NCI-H1694 (cell line): ENCODE measurements at places on chromosomes 5 and 9.

DNA sequence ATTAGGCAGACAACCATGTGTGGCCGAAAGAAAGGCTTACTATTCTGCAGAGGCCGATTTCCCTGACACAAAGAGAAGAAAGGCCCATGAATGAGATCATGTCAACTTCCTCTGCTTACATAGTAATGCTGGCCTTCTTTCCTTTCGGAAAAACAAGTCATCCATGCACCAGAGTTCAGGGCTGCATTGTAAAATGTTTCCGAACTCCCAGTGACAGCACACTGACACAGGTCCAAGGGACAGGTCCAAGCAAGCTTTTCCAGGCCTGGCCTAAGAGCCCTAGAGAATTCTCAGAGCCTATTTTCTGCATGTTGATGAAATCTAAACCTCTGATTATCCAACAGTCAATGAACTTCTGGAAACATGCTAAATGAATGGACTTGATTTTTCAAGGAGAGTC lies 140.9 kb downstream of the ZNF608 start:
- DNase-seq, result no peak

GRCh38 chr5:175092691-175093090 lies 351.3 kb downstream of the DRD1 start:
- DNase-seq, result no peak

GRCh38 chr5:176769911-176770310 lies 40.4 kb upstream of the UNC5A start:
- no peak for DNase-seq

- no peak for DNase-seq
Measured at GRCh38 chr5:37668524-37669047, 171.3 kb downstream of the GDNF start.

GRCh38 chr5:171595801-171596231 lies 176.4 kb downstream of the FGF18 start:
- DNase-seq, result no peak

GRCh38 chr5:170633235-170634081 lies 129.6 kb downstream of the KCNIP1 start:
- DNase-seq, result no peak

DNA sequence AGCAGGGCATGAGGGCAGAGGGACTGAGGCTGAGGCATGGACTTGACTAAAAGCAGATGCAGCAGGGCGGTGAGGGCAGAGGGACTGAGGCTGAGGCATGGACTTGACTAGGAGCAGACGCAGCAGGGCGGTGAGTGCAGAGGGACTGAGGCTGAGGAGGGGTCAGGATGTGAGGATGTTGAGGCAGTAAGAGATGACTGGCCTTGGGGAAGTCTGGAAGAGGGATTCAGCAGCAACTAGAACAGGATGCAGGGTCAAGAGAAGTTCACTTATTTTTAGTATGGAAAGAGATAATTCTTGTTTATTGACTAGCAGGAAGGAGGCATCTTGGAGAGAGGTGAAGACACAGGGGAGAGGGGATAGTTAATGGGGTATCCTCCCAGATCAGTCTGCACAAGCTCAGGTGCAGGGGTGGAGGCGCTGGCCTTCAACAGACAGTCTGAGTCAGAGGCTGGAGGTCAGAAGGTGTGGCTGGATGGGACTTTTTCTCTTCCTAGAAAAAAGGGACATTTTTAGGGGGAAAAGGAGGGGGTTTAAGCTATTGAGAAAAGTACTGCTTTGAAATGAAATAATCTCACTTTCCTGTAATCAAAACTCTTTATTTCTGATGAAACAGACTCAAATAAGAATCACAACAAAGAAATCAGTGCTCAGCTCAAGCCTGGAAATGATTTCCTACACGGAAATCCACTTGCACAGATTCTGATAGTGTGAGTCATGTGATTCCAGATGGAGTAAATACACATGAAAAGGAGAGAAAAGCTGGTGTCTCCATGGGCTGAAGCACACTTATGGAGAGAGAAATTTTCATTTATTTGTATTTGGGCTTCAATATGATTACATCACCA lies 130.9 kb downstream of the PALM2AKAP2 start:
- DNase-seq, result no peak

- DNase-seq, result no peak
Measured at GRCh38 chr5:158039911-158040347, 181.0 kb upstream of the CLINT1 start.

- no peak for DNase-seq
Measured at GRCh38 chr5:37932450-37932849, 92.6 kb upstream of the GDNF start.

DNA sequence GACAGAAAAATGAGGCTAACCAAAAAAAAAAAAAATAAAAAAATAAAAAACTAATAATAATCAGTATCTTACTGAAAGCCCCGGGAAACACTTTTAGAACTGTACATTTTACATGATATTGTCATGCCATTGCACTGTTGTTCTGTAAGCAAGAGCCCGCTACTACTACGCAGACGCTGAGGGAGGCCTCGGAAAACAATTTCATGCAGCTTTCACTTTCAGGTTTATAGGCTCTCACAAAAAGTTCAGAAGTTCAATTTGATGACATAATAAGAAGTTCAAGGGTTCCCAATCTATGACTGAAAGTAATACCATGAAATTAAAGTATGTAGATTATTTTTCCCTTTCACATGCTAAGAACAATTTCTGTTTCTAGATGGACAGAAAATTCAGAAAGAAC lies 318.3 kb upstream of the ITGA1 start:
- no peak for DNase-seq

- DNase-seq, result no peak
Measured at GRCh38 chr5:107812570-107813141, 141.9 kb upstream of the EFNA5 start.

DNA sequence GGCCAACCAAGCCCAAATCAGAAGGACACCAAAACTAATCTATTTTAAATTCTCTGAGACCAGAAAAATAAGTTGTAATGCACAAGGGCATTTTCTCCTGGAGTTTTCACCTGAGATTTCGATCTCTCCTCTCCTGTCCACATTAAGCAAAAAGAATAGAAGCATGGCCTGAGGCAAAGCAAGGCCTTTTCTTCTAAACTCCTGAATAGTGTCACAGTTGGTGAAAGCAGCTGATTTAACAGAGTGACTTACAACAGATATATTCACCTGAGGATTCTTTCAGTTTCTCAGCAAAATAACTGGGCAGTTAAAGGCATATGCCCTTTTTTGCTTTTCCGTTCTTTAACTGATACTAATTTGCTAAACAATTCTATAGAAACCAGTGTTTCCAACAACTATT lies 547.7 kb downstream of the EFNA5 start:
- no peak for DNase-seq

DNA sequence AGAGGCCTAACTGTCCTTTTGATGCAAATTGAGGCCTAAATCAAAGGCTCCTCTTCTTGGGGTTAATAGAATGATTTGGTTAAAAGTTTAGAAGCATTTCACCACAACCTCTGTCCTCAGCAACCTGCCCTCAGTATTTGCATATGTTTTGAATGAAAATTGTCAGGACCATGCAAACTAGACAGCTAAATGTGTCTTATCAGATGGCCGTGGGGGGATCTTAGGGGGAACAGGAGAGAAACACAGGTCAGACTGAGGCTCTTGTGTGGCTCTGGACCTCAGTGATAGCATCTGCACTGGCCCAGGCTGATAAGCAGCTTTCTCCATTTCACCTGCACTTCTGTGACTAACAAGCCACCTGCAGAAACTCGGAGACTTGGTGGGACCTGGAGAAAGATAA lies 49.0 kb downstream of the FOXI1 start:
- DNase-seq, result no peak

DNA sequence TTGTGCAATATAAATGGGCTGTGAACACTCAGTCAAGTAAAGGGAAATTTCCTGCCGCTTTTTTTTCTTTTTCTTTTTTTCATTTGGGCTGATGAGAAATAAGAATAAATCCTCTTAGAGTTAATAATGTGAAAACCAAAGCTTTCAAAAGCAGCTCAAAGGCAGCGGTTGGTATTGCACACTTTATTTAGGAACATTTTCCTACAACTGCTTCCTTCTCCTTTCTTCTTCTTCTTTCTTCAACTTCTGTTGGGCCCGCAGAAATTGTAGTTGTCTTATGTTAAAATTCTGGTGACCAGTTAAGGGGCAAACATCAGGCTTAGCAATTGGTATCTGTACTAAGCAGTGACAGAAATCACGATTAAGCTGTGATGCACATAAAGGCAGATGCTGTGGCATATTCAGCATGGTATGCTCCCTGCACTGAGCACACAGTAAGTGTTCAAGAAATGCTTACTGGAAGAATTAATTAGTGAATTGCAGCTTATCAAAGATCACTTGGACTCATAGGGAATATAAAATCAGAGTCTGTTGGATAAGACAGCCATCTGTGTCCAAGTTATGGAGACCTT lies 85.4 kb downstream of the ANKRD55 start:
- no peak for DNase-seq

- DNase-seq, result no peak
Measured at GRCh38 chr9:38360839-38361472, 31.5 kb upstream of the ALDH1B1 start.

- no peak for DNase-seq
Measured at GRCh38 chr5:96896276-96896675, 20.0 kb downstream of the ERAP2 start.

DNA sequence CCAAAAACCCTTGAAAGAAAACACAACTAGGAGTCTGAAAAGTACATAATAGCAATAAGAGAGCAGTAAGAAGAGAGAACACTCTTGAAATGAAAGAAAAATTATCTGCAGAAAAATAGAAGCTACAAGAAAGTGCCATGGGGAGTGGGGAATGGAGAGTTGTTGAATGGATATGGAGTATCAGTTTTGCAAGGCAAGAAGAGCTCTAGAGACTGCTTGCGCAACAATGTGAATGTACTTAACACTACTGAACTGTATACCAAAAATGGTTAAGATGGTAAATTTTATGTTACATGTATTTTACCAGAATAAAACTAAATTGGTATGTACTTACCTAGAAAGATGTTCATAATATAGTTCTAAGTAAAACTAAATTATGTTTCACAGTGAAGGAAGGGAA lies 54.8 kb upstream of the RASGRF2 start:
- no peak for DNase-seq

GRCh38 chr9:102518324-102518723 lies 476.8 kb upstream of the CYLC2 start:
- DNase-seq, result no peak

DNA sequence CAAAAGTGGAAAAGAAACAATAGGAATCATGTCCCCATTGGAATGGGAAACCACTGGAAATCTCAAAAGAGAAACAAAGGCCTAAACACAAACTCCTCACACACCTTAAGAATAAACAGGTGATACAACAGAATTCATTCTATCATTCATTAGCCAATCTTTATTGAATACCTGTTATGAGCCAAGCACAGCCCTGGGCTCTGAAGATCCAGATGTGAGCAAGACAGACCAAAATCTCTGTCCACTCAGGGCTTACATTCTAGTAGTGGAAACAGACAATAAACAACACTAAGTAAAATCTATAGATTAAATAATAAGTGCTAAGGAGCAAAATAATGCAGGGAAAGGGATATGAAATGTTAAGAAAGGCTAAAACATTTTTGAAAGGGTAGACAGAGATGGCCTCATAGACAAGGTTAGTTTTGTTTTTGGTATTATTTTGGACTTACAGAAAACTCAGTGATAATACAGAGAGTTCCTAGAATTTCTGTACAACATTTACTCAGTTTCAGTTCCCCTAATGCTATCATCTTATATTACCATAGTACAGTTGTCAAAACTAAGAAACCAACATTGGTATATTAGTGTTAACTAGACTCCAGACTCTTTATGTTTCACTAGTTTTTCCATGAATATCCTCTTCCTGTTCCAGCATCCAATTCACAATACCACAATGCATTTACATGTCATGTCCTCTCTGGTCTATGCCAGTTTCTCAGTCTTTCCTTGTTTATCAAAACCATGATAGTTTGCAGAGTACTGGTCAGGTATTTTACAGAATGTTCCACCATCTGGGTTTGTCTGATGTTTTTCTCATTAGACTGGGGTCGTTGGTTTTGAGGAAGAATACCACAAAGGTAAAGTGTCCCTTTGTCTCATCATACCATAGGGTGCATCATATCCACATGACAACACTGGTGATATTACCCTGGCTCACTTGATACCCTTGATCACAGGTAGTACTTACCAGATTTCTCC lies 103.7 kb downstream of the SIL1 start:
- no peak for DNase-seq

GRCh38 chr5:172342918-172343317 lies 59.4 kb upstream of the UBTD2 start:
- DNase-seq, result no peak

DNA sequence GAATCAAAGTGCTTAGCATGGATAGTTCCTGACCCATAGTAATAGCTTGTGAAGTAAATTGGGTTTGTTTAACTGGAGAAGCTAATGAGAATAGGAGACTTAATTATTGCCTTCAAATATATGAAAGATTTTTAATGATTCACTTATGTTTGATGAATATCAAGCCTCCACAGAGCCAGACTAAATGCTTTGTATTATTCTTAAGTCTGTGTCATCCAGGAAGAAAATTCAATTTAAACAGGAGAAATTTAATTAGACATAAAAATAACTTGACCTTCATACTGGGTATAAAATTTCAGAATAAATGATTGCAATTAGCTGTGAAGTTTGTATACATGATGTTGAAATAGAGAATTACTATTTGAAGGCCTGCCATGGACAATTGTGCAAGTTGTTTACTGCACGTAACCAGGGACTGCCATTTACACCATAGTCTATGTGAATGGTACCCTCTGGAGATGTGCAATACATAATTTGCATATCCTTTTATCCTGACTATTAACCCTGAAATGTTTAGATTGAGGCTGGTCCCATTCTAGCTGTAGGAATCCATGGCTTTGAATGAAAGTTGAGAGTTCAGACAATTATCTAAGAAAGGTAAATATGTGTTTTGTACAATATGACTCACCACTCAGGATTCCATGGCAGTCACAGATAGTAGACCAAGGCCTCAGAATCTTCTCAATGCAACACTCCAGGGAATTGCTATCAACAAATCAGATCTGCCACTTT lies 133.5 kb upstream of the IL12B start:
- DNase-seq, result no peak

DNA sequence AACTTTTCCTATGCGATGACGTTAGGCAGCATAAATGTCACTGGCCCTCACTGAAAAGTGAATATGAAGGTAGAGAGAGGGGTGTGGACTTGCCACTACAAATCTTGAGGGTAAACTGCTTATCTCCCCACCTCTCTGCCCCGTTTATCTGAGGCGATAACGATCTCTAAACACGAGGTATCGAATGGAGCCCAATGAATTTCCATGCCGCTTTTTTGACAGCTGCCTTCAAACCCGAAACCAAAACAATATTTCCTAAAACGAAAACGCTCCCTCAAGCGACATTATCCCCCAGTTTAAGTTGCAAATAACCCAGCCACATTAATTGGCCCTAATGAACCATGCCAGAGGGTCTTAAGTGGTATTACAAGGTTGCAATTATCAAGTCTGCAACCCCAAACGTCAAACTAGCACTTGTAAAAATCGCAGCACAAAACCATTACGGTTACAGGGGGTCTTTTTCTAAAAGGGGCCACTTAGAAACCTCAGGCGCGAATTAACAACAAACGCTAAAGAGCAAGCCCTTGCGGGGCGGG lies 1.4 kb downstream of the NR3C1 start:
- no peak for DNase-seq

DNA sequence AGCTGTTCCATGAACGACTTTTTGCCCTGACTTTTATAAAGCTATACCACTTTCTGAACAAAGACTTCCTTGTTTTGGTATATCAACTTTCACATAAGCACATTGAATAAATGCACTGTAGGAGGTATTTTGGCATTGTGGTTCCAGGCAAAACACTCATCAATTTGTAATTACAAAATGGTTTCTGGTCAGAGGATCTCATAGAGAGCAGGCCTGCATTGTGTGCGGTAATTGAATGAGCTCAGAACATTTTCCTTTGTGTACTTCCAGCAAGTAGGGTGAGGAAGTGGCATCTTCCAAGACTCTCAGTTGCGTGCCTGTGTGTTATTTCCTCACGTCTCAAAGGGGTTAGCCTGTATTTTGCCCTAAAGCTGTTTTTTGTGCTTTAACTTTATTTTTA lies 89.2 kb downstream of the PDE6A start:
- no peak for DNase-seq
